ENCODE measurements at places on chromosomes 1 and 21.

GRCh38 chr1:81812712-81813111 lies 12.0 kb downstream of the ADGRL2 start:
- DNase-seq = no peak

DNA sequence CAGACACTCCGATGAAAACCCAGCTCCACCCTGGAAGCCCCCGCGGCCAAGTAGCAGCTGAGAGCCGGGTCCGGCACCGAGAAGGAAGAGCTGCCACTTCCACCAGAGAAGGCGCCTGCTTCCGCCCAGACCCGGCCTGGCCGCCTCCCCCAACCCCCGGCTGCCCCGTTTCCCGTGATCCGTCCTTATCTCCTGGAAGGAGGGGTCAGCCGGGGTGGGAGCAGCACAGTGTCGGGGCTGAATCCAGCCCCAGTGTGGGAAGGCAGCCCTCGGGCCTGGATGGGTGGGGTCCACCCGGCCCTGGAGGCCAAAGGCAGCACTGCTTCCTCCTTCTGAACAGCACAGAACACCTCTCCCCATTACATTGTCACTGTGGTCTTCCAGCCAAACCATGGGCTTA lies 69.4 kb downstream of the MEGF6 start:
- DNase-seq = no peak

DNA sequence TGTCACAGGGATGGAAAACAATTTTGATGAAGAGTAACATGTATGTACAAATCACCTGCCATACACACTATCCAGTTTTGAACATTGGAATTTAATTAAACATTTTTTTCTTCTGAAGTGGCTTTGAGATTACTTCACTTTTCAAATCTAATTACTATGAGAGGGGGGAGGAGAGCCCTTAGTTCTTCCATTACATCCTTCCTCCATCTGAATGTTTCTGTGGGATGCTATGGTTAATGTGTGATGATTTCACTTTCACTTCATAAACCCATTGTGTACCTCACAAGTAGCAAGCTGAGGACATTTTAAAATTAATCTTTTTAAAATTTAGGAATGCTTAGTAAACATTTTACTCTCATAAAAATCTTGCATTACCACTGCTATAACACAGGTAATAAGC lies 156.9 kb downstream of the RUNX1 start:
- DNase-seq = no peak

GRCh38 chr1:180927841-180928240 lies 15.1 kb downstream of the KIAA1614 start:
- no peak for DNase-seq

DNA sequence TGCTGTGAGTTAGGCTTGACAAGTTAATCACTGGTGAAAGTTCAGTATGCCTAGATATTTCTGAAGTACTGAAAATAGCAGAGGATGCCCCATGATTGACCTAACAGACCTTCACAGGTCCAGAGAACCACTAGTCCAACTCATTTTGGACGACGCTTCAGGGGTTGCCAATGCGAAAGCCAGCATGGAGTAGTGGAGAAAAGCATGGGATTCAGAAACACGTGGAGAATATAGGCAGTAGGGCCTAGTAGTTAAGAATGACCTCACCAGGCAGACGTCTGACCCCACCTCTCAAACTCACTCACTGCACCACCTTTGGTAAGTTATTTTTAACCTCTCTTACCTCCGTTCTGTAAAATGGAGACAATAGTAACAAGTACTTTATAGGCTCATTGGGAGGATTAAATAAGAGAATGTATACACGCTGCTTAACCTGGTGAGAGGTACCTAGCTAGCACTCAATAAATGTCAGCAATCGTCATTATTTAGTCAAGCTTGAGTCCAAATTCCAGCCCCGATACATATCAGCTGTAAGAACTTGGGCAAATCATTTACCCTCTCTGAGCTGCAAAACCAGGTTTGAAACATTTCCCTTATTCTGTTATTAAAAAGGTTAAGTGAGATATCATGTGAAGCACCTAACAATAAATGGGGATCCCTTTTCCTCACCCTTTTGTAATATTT lies 13.2 kb downstream of the PLPP3 start:
- DNase-seq = no peak

GRCh38 chr1:152770411-152770810 lies 4.5 kb upstream of the LCE1F start:
- DNase-seq = no peak

DNA sequence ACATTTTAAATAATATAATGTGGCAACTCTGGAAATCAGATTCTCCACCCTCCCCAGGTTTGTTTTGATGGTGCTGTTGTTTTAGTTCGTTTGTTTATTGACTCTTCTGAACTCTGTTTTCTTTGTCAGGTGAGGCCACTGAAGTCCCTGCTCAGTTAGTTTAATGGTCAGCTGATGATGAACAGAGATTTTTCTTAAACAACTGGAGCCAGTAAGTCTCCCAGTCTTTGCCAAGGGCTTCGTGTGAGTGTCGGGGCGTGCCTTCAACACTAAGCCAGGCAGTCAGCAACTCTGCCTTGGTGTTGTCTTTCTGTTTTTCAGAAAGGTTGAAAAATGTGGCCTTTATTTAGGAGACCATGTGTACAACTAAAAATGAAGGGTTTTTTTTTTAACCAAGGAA lies 58.9 kb downstream of the TEX35 start:
- DNase-seq = no peak

DNA sequence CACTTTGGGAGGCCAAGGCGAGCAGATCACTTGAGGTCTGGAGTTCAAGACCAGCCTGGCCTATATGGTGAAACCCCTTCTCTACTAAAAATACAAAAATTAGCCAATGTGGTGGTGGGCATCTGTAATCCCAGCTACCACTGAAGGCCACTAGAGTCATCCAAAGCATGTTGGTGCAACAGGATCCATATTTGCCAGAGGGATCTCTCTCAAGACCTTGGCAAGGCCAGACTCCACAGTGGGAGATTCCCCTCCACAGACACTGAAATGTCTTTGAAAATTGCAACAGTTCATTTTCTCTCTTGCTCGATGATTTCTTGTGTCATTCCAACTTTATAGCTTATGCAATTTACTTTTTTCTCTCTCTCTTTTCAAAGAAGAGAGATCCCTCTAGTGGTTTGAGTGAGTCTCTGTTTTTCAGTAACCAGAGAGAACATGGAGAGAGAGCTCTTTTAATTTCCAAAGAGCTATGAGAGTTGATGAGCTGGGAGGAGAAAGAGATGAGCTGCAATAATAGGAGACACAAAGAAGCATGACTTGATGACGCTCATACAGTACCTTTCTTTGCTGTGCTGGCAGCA lies 176.8 kb upstream of the USP25 start:
- no peak for DNase-seq

- DNase-seq = no peak
Measured at GRCh38 chr21:36966821-36967768, 626 bp upstream of the HLCS start.

GRCh38 chr1:6700853-6701436 lies 671 bp downstream of the DNAJC11 start:
- no peak for DNase-seq

- DNase-seq = peak; percentile 54
Measured at GRCh38 chr1:203702130-203702577, 62.8 kb upstream of the LAX1 start.

- no peak for DNase-seq
Measured at GRCh38 chr1:53369761-53370160, 41.9 kb upstream of the LRP8 start.

GRCh38 chr1:37442644-37443043 lies 31.7 kb upstream of the ZC3H12A start:
- no peak for DNase-seq

DNA sequence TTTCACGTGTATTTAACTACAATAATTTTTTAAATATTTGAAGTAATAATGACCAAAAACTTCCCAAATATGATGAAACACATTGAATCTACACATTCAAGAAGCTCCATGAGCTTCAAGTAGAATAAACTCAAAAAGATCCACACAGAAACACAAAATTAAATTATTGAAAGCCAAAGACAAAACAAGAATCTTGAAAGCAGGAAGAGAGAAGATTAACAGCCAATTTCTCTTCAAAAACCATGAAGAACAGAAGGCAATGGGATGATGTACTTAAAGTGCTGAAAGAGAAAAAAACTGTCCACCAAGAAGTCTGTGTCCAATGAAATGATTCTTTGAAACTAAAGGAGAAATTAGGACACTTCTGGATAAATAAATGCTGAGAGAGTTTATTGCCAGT lies 5.1 kb upstream of the KRTAP10-10 start:
- no peak for DNase-seq

DNA sequence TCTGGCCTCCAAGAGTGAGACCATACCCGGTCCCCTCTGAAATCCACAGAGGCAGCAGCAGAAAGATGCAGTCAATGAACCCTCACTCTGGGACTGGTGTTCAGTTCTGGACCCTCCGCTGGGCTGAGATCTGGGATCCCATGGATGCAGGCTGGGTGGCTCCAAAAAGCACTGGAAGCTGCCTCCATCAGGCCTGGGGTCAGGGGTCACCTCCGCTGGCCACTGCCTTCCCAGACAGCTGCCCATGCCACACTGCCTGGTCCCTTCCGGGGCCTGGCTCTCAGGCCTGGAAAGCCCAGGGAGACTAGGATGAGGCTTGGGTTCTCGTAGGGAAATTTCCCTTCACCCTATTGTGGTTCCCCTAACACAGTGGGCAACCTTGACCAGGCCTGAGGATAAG lies 21.4 kb upstream of the PADI4 start:
- DNase-seq = no peak

DNA sequence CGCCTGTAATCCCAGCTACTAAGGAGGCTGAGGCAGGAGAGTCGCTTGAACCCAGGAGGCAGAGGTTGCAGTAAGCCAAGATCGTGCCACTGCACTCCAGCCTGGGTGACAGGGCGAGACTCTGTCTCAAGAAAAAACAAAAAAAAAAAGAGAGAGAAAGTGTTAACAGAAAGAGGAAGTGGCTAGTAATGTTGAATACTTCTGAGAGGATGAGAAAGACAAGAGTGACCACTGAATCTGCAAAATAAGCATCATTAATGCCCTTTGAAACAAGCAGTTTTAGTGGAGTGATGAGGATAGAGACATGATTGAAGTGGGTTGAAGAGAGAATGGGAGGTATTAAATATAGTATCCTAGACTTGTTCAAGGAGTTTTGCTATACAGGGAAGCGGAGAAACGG lies 11.7 kb downstream of the MPZ start:
- no peak for DNase-seq

DNA sequence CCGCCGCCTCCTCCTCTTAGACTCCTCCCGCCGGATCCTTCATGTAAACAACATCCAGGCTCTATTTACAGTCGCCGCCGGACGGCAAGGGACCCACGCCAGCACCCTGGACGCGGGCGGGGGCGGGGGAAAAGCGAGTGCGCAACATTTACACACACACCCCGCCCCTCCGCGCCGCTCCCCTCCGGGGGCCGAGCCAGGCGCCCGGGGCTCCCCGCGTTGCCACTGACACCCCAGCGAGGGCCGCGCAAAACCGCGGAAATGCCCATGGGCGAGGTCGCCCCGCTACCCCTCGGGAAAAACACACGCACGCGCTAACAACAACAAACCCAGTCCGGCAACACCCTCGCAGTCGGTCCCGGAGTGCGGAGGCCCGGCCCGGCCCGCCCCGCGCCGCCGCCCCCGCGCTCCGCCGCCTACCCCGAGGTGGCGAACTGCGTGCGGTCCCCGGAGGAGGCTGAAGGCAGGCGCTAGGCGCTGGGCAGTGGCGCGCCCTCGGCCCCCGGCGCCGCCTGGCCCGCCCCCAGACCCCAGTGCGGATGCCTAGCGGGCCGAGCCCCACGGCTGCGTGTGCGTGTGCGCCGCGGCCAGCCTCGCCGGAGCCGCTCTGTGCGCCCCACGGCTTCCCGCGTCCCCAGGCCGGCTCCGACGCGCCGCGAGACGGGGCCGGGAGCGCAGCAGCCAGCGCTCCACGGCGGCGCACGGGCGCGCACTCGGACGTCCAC lies 81.1 kb upstream of the AK4 start:
- DNase-seq = no peak

DNA sequence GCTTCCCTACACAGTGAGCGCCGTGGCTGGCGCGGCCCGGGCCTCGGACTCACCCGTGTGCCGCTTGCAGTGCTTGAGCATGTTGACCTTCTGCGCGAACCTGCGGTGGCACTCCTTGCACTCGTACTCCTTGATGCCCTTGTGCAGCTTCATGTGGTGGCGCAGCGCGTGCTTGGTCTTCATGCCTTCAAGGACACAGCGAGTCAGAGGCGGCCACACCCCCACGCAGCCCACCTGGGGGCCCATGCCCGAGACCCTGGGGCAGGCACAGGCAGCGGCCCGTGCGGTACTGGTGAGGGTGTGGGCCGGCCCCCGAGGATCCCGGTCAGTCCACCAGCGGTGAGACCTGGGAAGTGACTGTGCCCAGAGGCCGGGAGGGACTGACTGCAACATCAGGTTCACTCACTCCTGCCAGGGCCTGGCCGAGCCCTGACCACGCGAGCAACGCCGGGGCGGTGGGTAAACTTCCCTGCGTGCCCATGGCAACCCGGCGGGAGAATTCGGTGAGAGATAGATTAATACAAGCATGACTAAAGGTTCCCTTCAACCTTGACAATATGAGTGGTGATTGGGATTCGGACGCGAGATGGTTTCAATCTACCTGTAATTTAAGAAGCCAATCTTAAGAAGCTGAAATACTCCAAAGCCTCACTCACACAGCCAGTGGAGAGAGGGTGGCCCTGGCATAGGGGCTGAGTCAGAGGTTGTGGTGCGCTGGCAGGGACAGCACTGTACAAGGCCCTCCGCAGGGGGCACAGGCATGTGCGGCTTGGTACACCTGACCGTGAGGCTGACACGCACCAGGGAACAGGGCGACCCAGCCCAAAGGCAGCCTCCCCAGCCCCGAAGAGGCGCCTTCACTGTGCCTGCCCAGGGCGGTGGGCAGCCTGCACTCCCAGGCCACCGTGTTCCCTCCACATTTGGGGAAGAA lies 49.1 kb upstream of the RIPK4 start:
- DNase-seq = no peak

- DNase-seq = no peak
Measured at GRCh38 chr1:67723620-67724019, 38.6 kb downstream of the GADD45A start.

GRCh38 chr1:185341196-185341781 lies 24.2 kb upstream of the IVNS1ABP start:
- DNase-seq = no peak

DNA sequence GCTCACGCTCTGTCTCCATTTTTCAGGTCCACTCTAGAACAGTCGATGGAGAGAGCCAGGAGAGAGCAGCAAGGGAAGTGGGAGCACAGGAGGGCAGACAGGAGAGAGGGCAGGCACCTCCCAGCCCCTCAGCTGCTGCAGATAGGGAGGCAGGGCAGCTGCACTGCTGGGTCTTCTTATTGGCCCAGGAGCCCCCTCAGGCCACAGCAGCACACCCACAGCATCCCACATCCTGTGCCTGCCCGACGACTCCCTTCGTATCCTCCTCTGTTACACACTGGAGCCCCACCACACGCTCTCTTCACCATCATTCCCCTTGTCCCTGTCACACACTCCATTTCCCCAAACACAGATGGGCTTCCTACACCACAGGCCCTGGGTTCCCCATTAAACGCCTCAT lies 13.7 kb upstream of the ARTN start:
- no peak for DNase-seq

GRCh38 chr1:50417507-50417906 lies 5.7 kb downstream of the DMRTA2 start:
- DNase-seq = no peak

- no peak for DNase-seq
Measured at GRCh38 chr1:58396150-58396549, 150.4 kb downstream of the OMA1 start.
